ENCODE measurements at places on chromosomes 7 and 10.

- no peak for DNase-seq
Observed at GRCh38 chr7:5303591-5304505, 21.1 kb downstream of the SLC29A4 start.

DNA sequence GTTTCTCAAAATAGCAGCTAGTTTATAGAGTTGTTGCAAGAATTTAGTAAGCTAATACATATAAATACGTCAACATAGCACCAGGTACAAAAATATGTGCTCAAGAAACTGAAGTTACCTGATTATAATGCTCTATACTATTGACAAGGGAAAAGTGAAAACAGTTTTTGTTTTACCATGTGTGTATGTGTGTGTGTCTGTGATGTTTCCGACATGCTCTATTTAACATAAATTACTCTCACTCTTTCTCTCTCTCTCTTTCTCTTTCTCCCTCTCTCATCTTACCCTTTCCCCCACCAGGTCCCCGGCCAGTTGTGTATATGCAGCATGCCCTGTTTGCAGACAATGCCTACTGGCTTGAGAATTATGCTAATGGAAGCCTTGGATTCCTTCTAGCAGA is 4.3 kb downstream of the LIPN start:
- no peak for DNase-seq

DNA sequence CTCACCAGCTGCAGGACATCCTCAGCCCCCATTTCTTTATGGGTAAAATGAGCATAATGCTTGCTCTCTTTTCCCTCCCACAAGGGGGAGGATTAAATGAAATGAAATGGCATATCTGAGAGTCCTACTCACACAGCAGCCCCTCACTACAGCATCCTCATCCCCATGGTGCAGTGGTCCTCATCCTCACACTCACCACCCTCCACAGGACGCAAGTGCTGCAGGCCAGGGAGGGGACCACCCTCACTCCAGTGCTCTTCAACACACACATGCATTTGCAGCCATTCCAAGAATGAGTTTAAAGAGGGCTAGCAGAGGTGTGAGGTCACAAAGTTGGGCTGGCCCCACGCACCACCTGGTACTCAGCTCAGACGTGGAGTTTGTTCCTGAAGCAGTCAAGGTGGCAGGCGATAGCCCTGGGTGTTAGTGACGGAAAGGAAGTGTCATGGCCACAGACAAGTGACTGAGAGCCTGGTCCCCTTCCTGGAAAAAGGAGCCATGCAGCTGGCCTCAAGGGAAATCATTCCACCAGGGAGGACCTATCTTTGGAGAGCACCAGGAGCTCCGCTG is 234.0 kb downstream of the TNS3 start:
- no peak for DNase-seq

DNA sequence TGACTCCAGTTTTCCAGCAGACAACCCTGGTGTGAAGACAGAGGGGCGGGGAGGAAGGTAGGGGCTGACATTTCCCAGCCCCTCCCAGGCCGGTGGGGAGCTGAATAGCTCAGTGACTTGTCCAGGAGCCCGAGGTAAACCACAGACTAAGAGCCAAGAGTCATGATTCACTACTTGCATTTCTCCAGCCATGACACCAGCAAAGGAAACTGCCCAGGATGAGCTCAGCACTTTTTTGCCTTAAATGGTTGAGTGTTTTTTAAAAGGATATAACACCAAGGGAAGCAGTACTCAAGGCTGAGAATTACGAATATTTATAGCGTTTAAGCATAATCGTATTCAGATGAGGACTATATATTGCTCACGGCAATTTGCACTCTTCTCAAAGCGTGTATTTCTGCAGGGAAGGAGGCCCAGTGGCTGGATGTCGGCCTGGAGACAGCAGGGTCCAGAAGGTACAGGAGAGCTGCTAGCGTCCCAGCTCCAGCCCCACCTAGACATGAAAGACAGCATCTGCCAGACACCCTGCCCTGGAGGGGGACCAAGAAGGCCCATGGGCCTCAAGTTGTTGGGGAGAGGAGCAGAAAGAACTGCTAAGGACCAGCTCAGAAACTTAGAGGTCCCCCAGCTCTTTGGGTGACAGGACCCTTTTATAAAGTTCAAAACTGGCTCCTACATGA is 141.4 kb downstream of the GRID1 start:
- peak; percentile 16 for DNase-seq

GRCh38 chr10:98568551-98568950 is 121.8 kb upstream of the HPS1 start:
- no peak for DNase-seq

DNA sequence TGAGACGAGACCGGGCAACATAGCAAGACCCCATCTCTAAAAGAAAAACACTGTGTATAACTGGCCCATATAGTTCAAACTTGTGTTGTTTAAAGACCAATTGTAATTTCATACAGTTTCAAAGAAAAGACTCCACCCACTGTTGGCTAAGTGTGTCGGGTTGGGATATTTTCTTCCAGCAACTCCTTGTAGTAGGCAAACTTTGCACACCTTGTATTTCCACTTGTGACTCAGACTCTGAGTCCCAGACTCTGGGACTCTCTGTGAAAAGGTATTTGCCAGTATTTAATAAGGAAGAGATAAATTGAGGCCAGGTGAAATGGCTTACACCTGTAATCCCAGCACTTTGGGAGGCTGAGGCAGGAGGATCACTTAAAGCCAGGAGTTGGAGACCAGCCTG is 29.3 kb upstream of the RHBDD2 start:
- DNase-seq, result no peak

DNA sequence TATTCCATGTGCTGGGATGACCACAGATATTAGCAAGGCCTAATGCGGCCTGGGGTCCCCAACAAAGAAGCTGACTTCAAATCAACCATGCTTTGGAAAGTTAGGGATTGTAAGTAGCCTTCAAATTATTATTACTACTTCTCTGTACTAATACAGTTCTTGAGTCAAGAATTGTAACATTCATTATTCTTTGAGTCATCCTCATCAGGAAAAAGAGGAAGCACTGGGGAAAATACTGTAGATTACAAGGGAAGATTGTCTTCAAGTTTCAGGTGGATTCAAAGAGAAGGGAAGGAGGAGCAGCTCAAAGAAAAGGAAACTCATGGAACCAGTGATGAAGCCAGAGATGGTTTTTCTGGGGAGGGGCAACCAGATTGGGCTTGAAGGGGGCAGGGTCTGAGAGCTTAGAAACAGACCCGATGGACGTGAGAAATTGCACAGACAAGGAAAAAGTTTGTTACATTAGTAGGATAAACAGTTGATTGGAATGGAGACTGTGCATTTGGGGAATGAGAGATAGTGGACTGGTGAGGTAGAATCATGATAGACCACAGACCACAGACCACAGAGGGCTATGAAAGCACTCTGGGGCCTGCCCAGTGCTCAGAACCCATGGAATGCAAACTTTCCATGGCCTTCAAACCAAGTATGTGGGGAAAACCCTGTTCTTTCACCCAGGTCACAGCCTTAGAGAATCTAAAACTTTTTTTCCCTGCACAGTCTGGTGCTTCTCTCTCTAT is 209.9 kb downstream of the ZNF365 start:
- no peak for DNase-seq
